ENCODE measurements at places on chromosomes 3 and 15.

GRCh38 chr3:175486255-175486654 is 627.1 kb downstream of the NAALADL2 start:
- no peak for DNase-seq

GRCh38 chr3:47636225-47636624 is 57.6 kb upstream of the CSPG5 start:
- DNase-seq: no peak

DNA sequence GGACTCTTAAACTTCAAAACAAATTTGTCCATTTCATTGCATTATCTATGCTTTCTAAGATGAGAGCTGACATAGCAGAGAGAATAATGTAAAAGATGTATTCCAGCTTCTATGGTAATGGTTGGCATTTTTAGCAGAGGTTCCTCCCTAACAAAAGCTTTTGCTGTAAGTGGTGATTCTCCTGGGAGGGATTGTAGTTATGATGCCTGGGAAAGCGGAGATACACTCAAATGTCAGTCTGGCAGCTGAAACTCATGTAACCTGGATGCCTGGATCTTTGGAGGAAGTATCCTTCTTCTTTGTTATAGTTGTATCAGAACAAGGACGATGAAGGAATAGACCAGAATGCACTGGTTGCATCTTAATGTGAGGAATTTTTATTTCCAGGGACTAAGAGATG is 7.5 kb downstream of the CHL1 start:
- DNase-seq: no peak

- DNase-seq: no peak
Measured at GRCh38 chr3:144173491-144173890, 201.9 kb downstream of the DIPK2A start.

GRCh38 chr3:182971637-182972036 is 8.7 kb downstream of the DCUN1D1 start:
- no peak for DNase-seq

- DNase-seq: no peak
Measured at GRCh38 chr15:40331026-40331425, 7.5 kb downstream of the INAFM2 start.

GRCh38 chr3:186259612-186260383 is 102.2 kb downstream of the DGKG start:
- peak; percentile 51 for DNase-seq

DNA sequence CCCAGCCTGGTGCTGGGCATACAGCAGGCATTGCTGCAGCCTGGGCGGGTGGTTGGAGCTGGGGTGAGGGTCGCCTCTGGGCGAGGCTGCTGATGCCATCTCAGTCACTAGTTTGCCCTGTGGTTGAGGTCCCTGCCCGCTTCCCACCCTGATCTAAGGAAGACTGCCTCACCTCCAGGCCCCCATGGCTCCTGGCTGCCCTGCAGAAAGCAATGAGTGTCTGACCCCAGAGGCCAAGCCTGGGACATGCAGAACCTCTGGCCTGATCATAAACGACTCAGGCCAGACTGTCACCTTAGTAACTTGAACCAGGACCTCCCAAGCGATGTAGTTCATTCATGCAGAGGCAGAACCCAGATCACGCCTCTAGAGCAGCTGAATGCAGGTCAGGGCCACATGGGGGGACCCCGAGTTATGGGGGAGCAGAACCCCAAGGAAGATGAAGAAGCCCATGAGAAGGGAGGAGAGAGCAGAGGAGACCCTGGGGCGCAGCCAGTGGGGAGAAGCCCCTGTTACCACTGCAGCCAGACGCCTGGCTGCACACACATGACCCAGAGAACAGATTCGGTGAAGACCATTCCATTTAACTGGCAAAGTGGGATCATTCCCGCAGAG is 213.9 kb downstream of the TBC1D2B start:
- no peak for DNase-seq

DNA sequence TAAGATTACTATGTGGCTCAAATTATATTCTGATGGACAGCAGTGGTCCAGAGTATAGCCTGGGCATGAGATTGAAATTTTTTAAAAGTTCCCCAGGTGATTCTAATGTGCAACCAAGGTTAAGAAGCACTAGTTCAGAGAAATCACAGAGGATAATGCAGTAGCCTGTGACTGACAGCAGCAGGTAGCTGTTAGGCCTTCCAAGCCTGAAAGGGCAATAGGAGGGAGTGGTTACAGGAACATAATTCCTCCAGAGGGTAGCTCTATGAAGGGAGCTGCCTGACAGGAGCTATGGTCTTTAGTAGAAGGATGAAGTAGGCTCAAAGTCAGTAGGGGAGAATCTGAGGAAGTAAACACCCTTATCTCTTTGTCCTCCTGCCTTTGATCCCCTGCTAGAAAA is 342.9 kb upstream of the PPP2R3A start:
- DNase-seq: peak; percentile 30

DNA sequence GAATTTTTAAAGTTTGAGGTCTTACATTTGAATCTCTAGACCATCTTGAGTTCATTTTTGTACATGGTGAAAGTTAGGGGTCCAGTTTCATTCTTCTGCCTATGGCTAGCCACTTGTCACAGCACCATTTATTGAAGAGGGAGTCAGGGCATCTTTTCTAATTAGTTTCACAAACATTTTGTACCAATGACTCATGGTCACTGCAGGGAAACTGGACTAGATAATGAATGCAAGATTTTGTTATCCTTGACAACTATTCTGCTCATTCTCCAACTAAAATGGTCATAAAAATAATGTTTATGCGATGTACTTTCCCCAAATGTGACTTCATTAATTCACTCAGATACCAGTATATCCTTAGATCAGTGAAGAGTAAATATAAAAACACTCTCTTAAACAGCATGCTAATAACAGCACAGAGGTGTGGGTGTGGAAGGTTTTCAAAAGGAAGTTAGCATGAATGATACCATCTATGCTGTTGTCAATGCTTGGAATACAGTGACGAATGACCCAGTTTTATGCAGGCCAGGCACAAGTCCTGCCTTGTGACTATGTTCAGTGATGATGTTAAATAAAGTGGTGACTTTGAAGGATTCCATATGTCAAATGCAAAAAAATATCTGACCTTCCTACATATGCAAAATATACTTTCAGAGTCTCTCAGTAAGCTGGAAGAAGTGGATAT is 314.9 kb upstream of the TMCO5A start:
- DNase-seq: no peak

DNA sequence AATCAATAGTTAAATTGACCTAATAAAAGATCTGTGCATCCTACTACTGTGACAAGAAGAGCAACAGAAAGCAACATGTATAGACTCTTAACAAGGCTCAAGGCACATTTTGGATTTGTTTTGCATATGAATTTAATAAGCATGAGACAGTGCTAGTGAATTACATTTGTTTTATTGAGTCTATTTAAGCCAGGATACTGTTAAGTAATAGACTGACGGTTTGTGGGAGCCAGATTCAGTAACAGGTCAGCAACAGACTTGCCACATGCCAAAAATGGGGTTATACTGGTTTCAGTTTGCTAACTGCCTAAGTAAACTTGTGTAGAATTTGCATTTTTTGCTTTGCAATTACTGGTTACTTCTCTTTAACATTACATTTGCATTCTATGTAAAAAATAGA is 54.0 kb downstream of the MBNL1 start:
- DNase-seq: no peak

DNA sequence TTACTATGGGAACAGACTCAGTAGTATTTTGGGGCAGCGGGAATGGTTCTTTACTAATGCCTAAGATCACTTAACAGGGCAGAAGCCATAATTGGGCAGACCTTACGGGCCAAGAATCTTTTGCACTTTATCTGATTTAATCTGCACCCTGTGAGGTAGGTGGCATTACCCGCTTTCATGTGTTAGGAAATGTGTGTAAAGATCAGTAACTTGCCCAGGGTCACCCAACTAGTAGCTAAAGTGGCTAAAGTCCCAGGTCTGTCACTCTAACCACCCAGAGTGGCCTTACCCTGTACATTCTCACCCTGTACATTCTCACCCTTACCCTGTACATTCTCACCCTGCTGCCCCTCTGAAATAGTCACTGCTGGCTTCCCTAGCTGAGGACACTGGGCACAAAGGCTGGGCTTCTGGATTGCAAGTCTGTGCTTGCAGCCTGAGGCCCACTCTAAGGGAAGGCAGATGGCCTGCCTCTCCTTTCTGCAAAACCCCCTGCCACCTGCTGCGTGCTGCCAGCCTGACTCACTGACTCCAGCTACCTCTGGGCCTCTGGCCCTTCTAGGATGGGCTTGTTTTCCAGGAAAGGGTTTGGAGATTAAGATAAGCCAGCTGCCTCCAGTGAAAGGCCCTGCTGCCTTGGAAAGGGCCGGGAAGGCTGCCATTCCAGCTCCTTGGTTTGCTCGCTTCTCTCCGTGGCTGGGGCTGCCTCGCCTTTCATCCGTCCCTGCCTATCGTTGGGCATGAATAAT is 37.5 kb upstream of the MYZAP start:
- peak; percentile 96 for DNase-seq

DNA sequence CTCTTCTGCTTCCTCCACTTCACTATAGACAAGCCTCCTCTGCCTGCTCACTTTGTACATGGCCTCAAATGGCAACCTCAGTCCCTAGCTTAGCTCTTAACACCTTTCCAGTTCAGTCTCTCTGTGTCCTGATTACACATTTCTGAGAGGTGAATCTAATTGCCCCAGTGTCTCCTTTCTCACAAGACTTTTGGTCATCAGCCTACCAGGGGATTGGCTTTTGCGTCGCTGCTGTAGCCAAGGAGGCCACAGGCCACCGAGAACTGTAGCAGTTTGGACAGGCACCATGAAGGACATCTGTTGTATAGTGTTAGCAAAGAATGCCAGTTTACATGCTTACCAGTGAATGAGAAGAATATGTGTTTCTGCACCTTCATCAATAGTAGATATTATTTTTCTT is 8.5 kb downstream of the IREB2 start:
- no peak for DNase-seq

- no peak for DNase-seq
Measured at GRCh38 chr3:110184536-110184935, 847.2 kb upstream of the DPPA4 start.

- DNase-seq: peak; percentile 8
Measured at GRCh38 chr3:113498221-113499005, 16.5 kb downstream of the SPICE1 start.

DNA sequence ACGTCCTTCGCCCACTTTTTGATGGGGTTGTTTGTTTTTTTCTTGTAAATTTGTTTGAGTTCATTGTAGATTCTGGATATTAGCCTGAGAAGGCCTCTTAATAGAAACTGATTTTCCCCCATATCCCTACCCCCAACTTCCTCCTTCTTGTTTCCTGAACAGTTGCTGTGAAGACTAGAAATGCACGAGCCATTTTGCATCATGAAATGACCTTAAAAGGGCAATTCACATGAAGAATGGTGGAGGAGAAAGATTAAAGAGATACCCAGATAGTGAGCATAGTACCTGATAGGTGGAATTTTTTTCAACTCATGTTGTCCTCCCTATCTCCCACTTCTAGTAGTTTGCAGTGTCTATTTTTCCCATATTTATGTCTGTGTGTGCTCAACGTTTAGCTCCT is 55.2 kb upstream of the KCNH8 start:
- DNase-seq: no peak

- no peak for DNase-seq
Measured at GRCh38 chr3:10519236-10519635, 13.8 kb upstream of the ATP2B2 start.

- peak; percentile 60 for DNase-seq
Measured at GRCh38 chr3:33636125-33636850, 81.8 kb downstream of the CLASP2 start.

- DNase-seq: no peak
Measured at GRCh38 chr15:64383760-64384159, 2.5 kb upstream of the PCLAF start.

DNA sequence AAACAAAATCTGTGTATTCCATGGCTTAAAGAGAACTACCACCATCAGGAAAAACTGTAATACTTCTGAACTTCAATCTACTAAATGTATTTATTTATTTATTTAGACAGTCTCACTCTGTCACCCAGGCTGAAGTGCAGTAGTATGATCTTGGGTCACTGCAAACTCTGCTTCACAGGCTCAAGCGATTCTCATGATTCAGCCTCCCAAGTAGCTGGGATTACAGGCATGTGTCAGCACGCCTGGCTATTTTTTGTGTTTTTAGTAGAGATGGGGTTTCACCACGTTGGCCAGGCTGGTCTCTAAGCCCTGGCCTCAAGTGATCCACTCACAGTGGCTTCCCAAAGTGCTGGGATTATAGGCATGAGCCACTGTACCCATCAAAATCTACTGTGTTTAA is 202.3 kb upstream of the POU1F1 start:
- DNase-seq: peak; percentile 9

GRCh38 chr15:52030010-52030409 is 11.0 kb downstream of the MAPK6 start:
- no peak for DNase-seq

GRCh38 chr15:89673165-89673512 is 6.0 kb downstream of the PLIN1 start:
- DNase-seq: peak; percentile 35

GRCh38 chr3:68403741-68404140 is 528.6 kb downstream of the TAFA4 start:
- no peak for DNase-seq

DNA sequence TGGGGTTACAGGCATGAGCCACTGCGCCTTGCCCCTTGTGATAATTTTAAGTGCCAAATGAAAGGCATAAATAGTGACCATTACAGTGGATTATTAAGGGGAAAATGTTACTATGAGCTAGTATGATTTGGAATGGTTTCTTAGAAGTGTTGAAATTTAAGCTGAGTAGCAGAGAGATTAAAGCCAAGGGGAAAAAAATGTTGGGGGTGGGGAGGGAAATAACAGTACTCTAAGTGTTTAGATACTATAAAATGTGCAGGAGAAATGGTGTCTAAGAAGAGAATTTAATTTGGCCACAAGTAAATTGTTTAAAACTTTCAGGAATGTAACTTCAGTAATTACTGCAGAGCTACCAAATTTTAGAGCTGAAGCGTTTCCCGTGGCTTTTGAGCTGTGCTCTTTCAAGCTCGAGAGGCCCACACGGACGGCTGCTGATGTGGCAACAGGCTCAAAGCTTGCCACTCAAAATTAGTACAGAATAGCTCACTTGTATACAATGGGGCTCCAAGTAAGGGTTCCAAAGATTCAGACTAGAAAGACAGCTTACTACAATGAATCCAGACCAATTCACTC is 23.9 kb upstream of the SLC12A8 start:
- DNase-seq: no peak

DNA sequence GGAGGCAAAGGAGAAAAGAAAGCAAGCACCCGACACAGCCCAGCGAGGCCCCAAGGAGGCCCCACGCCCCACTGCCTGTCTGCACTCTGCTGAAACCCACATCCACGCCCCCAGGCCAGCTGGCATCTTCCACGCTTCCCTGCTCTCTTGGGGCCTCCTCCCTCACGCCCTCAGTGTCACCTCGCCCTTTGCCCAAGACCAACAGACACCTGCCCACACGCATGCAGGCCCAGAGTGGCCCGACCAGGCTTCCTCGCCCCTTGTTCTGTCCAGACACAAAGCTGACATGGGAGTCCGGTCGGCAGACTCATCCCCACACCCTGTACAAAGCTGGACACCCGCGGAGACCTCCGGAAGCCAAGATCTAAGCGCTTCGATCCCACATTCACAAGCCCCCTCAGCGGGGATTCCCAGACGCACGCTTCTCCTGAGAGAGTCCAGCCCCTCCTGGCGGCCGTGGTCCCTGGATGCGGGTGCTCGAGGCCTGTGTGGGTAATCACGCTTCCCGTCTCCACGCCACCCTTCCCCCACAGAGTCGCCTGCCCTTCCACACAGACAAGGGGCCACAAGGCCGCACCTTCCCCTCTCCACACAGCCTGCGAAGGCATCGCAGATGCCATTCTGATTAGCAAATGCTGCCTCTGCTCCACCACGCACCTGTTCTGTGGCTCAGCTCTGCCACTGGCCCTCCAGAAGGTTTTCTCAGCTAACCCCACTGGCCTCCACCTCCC is 176.6 kb downstream of the XXYLT1 start:
- peak; percentile 70 for DNase-seq

GRCh38 chr3:17135696-17136095 is 250.9 kb downstream of the PLCL2 start:
- no peak for DNase-seq
